ENCODE measurements at places on chromosomes 7 and 10.

GRCh38 chr10:132881186-132881920, 61.0 kb downstream of the CFAP46 start:
- peak; percentile 10 for DNase-seq

DNA sequence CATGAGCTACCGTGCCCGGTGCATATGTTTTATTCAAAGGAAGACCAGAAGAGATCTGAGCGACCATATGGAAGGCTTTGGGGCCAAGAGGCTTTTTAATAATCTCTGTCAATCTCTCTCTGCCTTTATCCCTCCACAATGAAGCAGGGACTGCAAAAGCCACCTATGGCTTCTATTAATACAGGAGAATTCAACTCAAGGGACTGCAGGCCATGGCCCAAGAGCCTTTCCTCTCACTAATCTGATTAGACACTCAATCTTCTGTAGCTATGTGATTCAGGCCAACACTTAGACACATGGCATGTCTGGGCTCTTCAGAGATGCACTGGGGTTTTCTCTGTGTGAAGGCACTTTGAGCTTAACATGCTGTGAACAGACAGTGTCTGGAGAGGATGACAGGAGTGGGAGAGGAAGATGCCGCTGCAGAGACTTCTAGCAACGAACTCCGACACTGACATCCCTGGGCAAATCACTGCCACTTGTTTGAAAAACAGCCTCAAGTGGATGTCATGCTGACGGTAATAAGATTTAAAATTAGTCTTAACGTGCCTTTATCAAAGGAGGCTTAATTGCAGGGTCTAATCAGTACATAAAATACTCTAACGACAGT, 114.4 kb upstream of the AOAH start:
- DNase-seq = no peak

DNA sequence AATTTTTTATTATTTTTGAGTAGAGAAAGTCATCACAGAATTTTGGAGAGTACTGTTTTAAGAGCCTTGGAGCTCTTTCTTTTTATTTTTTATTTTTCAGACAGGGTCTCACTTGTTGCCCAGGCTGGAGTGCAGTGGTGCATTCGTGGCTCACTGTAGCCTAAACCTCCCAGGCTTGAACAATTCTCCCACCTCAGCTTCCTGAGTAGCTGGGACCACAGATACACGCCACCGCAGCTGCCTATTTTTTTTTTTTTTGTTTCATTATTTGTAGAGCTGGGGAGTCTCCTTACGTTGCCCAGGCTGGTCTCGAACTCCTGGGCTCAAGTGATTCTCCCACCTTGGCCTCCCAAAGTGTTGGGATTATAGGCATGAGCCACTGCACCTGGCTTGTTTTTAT, 10.6 kb downstream of the CPA4 start:
- no peak for DNase-seq

DNA sequence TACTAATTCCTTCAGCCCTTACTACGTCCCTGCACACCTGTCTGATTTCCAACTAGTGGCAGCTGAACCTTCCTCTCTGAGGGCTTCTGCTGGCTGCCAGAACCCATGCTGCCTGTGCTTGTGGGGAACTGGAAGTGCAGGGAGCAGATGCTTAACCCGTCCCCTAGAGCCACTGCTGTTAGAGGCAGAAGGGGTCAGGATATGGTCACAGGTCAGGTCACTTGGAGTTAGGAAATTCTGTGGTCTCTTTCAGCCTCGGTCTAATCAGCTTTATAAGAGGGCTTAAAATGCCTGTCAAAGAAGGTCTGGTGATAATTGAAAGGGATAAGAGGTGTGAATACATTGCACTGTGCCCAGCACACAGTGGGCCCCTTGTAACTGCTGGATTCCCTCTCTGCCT, 82.0 kb downstream of the PLPP4 start:
- DNase-seq = no peak

GRCh38 chr7:137462847-137463246, 119.3 kb upstream of the PTN start:
- DNase-seq = no peak

GRCh38 chr7:140262242-140262903, 85.6 kb upstream of the KDM7A start:
- DNase-seq = no peak

DNA sequence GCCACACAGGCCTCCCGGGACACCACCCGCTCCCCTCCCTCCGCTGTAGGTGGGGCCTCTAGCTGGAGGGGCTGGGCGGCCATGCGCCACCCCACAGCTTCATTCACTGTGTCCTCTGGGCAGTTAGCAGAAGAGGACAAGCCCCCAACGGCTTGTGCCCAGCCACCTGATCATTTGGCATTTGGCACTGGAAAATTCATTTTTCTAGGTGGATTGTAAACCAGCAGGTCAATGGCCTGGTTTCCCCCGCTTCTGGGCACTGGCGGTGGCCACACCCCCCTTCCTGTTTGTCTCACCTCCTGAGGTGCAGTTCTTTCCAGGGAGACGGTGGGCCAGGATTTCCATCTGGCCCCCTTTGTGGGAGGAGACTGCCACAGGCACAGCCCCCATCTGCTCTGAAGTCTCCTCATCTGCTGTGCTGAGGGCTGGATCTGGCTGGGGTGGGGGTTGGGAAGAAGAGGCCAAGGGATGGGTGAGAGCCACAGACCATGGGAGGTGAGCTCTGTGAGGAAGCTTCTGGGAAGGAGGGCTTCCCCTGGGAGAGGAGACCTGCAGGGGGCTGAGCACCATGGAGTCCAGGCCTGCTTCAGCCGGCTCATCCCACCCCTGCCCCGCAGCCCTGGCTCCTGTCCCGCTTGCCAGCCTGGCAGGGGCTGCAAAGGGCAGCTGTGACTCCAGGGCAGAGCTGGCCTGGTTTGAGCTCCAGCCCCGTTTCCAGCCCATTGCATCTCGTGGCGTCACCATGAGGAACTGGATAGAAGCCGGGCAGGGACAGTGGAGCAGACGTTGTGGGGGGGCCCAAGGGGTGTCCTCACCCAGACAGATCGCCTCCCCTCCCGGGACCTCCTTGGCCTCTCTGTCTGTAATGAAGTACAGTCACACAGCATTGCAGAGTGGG, 40.1 kb upstream of the SLC29A3 start:
- no peak for DNase-seq

Measured in left cardiac atrium (tissue), 4 donors.